Globus pallidus (tissue), 1 donor: ENCODE measurements at places on chromosomes 2 and 18.

DNA sequence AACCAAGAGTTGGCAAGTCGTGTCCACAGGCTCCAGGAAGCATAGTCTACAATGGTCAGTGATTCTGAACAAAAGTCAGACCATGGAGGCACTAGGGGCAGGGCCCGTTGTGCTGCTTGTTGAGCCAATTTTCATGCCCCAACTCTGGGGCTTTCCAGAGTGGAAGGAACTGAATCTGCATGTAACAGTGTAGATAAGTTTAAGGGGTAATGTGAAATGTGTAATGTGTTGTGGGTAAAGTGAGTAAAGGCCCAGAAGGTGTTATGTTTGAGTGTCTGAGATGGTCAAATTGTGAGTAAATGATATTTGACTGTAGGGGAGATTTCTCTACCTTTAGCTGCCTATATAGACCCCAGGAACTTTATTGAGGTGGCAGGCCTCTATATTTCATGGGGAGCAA is 1336.5 kb upstream of the SLC39A10 start:
- DNase-seq = no peak

GRCh38 chr2:236818281-236819045 is 248.8 kb downstream of the ACKR3 start:
- no peak for DNase-seq

GRCh38 chr18:9694952-9695495 is 13.1 kb upstream of the RAB31 start:
- DNase-seq = no peak

DNA sequence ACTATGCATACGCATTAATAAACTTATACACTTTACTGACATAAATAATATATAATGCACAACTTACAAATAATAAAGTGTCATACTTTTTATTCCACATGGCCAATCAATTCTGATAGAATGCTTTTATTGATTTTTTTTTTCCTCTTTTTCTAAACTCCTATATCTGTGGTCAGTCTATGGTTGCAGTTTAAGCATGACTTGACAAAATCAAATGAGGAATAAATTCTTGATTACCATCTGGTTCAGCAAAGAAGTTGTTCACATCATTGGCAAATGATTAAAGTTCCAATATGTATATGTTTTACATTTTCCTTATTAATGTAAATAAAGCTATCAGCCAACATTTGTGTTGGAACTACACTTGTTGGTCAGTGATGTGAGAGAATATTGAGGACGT is 83.5 kb downstream of the EML6 start:
- no peak for DNase-seq

DNA sequence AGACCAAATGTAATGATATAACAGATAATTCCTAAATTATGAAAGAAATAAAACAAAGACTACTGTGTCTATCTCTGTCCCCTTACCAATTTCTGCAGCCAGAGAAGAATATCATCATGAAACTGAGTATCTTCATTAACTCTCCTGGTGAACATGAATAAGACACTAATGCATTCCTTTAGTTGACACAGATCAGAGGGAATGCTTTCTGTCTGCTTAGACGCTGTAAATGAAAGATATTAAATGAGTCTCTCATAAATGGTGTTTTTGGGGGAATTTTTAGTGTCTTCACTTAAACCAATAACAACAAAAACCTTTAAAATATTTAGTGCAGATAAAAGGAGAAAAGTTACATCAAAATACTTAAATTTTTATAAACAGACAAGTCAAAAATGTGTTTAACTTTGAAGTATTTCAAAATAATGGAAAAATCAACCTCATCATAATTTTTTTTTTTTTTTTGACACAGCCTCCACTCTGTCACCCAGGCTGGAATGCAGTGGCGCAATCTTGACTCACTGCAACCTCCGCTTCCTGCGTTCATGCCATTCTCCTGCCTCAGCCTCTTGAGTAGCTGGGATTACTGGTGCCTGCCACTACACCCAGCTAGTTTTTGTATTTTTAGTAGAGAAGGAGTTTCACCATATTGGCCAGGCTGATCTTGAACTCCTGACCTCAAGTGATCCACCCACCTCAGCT is 16.0 kb downstream of the EPG5 start:
- no peak for DNase-seq

DNA sequence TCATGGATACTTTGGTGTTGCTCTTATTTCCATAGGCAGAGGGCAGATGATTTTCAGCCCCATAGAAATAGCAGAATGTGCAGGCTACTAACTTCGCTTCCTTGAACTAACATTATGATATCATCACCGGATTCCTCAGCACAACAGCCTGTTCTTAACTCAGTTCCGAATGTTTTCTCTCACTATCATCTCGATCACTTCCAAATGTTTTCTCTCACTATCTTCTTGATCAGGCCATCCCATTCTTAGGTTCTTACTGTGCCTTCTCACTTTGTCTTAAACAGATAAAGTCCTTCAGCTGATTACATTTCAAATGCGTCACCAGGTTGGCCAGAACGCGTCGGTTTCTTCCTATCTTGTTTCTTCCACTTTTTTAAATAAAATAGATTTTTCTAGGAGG is 11.4 kb upstream of the MBD2 start:
- no peak for DNase-seq

GRCh38 chr2:221133941-221134340 is 438.2 kb downstream of the EPHA4 start:
- no peak for DNase-seq

DNA sequence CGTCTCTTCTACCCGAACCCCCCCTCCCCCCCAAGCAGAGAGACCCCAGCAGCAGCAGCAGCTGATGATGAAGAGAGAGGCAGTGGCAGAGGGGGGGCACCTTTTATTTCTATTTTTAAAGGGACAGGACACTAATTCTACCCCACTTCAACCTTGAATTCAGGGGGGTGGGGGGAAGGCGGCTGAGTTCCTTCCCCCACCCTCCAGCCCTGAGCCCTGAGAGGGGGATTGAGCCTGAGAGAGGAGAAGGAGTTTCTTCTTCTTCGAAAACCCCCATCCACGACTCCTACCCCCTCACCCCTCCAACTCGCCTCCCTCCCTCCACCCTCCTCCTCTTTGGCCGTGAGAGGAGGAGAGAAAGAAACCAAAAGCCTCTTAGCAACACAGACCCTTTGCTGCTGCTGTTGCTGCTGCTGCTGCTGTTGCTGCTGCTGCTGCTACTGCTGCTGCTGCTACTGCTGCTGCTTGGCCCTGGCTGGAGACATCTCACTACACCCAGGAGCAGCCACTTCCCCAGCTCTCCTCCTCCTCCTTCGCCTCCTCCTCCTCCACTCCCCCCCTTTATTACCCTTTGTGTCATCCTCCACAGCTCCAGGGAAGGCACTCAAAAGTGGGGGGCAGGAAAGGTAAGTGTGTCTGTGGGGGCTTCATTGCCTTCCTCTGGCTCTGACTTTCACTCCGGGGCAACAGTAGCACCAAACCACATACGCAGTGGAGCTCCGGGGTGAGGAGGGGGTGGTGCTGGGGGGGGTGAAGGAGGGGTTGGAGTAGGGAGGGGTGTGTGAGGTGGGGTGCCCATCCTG is at the start of gene MBD5:
Gene MBD5 (plus strand): TSS at position 33 of the 803 bp plus-strand sequence.
- peak; percentile 62 for DNase-seq

DNA sequence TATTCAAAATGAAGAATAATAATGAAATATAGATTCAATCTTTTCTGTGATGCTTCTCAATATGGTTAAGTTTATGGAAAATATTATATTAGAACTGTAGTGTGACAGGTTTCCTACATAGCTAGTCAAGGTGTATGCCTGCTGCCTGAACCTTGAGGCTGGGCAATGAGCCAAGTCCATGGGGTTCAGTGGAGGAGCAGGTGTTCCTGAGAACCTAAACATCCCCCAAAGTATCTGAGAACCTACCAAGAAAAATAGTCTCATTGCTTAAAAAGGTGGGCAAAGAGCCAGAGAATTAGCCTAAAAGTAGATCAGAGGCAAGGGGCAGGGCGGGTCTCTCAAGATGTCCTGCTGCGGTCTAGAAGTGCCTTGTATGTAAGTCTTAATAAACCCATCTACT is 185.9 kb upstream of the SPHKAP start:
- DNase-seq = no peak

DNA sequence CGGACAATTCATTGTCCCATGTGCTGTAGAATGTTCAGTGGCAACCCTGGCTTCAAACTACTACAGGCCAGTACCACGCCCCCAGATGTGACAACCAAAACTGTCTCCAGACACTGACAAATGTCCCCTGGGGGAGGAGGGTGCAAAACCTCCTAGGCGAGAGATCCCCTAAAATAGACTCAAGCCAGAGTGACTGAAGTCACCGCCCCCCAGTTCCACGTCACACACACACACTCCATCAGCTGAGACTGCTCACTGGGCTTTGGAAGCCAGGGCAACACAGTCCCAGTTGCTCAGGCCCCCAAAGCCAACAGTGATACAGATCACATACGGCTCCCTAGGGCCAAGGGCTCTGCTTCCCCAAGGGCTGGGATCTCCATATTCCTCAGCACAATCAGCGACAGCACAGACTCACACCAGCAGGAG is 19.1 kb downstream of the HDAC4 start:
- DNase-seq = peak; percentile 72

- peak; percentile 83 for DNase-seq
Observed at GRCh38 chr2:103959174-103960128, 894.5 kb upstream of the POU3F3 start.

- DNase-seq = no peak
Observed at GRCh38 chr18:66046032-66046602, 295.3 kb downstream of the CDH7 start.

- peak; percentile 20 for DNase-seq
Observed at GRCh38 chr2:229910832-229911412, 10.9 kb downstream of the TRIP12 start.

GRCh38 chr2:103789381-103790095 is 1027.7 kb downstream of the TMEM182 start:
- peak; percentile 65 for DNase-seq

DNA sequence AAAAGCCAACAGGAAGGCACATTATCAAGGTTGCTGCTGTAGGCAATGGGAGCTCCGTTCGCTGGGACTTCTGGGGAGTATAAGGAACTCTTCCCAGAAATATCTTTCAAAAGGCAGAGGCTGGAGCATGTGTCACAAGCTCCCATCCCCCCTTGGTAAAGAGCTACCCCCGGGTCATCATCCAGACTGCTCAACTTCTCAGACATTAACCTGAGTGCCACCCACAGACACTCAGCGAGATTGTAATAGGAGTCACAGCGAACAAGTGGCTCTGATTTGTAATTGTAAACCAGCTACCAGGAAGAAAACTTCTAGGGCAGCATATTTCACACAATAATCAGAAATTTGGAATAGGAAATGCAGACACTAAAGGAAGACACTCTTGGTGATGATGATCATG is 290.2 kb upstream of the PARD3B start:
- no peak for DNase-seq

- DNase-seq = no peak
Observed at GRCh38 chr2:224412141-224413015, 10.5 kb upstream of the FAM124B start.

DNA sequence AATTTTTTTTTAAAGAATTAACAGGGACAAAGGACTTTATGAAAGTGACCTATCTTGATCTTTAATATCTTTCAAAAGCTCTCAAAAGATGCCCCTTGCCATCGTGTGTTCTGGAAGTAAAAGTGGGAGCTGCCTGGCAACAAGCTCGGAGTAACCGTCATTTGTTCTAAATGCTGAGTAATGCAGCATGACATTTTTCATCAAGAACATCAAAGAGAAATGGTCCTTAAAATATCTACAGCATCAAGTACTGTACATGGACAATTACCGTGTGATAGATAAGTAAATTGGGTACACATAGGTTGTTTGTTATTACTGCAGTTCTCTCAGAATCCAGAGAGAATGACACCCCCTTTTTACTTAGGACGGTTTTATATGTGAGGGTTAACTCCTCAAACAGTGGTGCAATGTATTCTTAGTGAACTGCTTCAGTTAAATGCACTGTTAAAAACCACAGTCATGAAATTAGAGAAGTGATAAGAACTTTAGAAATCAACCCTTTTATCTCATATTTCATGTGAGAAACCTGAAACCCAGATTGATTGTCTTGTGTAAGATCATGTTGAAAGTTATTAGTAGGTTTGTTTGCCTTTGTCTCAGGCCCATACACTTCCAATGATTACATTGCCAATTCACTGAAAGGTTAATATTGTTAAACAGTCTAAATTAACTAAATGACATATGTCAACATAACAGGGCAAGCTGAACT is 90.6 kb upstream of the HNMT start:
- no peak for DNase-seq

DNA sequence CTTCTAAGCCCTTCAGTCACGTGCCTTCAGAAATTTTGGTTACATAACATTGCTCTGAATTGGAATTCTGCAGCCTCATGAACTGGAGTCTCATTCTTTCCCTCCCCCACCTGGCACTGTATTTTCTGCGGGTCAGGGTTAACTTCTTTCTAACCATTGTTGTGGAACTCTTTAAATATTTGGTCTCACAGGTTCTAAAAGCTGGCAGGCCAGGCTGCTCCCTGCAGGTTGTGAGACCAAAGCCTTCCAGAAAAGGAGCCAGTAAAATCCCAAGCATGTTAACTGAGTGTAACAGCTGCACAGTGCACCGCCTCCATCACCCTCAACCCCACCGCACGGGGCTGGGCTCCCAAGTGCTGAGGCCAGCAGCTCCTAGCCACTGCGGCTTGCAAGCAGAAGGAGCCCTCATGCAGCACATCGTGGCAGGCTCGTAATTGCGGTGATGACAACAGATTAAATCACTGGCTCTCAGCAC is 174.1 kb upstream of the ALPP start:
- peak; percentile 24 for DNase-seq

DNA sequence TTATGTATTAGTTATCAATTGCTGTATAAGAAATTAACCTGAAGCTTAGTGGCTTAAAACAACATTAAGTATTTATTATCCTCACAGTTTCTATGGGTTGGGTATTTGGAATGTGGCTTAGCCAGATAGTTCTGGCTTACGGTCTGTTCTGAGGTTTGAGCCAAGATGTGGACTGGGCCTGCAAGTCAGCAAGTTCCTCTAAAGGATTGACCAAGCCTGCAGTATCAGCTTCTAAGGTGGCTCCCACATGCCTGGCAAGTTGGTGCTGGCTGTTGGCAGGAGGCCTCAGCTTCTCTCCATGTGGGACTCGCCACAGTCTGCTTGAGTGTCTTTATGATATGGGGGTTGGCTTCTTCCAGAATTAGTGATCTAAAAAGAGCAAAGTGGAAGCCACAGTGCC is 45.0 kb upstream of the TCF4 start:
- DNase-seq = no peak

DNA sequence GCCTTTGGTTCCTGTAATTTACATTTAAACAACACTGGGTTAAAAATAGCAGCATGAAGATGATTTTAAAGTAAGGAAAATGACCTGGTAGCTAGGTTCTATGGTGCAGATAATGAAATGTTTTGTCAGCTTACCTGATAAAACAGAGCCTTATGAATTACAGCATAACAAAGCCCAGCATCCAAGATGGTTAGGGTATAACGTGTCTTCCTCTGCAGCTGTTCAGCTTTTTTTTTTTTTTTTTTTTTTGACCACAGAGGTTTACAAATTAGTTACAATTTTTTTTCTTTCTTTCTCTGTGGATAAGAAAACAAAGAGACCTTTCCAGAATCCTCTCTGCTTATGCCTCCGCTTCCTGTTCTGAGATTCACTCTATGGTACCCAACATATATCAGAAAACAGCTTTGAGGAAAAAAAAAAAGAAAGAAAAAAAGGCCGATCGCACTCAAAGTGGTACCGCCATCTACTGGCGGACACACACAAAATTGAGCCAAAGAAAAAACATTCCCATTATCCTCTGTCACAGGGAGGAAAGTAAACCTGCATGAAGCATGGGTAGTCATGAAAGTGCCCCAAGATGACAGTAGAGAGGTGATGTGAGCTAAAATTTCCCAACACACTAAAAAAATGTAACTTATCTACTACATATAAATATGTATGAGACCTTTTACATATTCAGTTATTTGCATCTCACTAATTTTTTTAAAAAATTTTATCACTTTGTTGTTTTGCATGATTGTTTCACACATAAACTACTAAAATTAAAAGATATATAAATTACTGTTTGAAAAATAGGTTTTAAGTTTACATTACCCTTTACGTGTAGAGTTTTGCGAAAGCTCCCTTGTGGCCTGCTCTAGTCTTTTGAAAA is at the start of gene SCN3A:
Gene SCN3A (minus strand): TSS at position 362 of the 871 bp plus-strand sequence. CDS start 27,656 bp downstream, outside the sequence.
- peak; percentile 35 for DNase-seq
